CD4-positive, alpha-beta T cell treated with Interferon gamma for 1 hour (primary cell): ENCODE measurements at places on chromosomes 4 and X.
A peak's percentile ranks its signal among the peaks of the same experiment; 100 is the strongest.

GRCh38 chrX:123756320-123756719 lies 23.5 kb upstream of the THOC2 start:
- DNase-seq: no peak

DNA sequence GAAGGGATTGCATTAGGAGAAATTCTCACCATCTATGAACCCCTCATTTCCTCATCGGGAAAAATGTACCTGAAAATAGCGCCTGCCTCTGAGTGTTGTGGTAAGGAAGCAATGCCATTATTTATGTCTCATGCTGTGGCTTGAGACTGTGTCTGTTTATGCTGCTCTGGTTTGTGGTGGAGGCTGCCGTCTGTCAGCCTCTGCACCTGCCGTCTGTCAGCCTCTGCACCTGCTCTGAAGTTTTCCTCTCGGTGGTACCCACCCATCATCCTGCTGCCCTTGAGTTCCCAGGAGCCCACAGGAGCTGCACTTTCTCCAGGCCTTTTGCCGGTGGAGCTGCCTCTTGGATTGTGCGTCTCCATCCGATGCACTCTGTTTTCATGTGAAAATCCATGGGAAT lies 68.5 kb upstream of the PPP2R3B start:
- no peak for DNase-seq

DNA sequence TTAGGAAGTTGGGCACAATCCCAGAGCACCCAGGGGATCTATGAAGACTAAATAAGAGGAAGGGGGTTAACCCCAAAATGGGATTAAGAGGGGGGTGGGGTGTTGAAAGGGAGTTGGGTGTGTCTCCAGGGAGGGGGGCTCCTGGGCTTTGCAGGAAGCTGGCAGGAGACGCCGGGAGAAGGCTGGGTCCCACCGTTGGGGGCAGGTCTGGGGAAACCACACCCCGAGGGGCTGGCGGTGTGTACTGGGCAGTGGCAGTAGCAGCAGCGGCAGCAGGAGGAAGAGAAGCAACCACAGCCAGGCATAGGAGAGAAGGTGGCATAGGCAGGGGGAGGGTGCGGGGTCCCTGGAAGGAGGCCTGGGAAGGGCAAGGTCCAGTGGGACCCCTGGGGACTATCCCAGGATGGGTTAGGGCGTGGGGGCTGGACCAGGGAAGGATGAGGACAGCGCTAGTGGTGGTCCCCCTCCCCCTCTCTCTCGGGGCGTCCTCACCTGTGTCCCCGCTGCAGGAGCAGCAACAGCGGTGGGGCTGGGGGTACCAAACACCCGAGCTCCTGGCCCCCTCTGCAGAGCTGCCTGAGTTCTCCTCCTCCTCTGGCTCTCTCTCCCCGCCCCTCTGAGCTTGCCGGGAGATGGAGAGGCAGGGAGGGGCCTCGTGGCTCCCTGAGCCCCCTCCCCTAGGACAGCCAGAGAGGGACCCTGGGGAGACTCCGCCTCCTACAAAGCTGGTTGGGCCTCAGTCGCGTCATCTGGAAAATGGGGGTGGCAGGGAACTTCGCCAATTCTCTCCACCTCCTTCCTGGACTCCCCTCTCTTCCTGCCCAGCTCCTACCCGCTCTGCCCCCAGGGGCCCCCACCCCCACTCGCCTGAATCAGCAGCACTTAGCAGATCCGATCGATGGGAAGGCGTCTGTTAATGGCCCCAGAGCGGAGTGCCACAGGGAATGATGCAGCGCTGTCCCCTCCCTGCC lies at the start of gene KCND1:
KCND1 (minus strand) TSS at position 596 of the 971 bp plus-strand sequence. CDS start 1,573 bp downstream, outside the sequence.
- DNase-seq: no peak

DNA sequence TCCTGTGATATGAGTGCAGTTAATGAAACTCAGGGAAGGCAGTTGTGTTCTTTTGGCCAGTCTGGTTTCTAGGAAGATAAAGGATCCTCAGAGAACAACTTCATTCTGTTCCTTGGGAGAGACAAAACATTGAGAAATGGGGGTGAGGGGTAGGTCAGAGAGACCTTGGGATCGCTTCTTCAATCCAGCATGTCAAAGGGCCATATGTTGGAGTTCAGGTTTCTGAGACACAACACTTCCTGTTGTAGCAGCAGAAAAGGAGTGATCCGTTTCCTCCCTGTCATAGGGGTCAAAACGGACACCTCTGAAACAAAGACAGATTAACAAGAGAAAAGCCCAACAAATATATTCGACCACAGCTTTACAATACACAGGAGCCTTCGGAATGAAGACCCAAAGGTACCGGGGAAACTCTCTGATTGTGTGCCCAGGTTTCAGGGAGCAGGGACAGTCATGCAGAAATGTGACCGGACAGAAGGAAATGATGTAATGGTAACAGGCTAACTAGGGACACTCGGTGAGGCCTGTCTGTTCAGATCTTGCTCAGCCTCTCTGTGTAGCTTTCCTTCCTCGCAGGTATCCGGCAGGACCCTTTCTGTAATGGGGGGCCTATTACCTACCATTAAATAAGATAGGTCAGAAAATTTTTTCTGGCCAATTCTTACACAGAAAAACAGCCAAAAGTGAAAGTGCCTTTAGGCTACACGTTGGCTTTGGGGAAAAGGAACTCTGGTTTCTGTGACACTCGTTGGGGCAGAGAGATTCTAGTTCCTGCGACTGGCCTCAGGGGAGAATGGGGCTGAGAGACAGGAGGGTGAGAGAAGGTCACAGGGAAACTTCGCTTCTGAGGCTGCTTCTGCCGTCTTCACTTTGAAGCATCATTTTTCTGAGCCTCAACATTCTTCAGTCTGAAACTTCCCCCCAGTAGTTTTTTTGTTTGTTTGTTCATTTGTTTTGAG lies 103.3 kb upstream of the TLR3 start:
- no peak for DNase-seq

DNA sequence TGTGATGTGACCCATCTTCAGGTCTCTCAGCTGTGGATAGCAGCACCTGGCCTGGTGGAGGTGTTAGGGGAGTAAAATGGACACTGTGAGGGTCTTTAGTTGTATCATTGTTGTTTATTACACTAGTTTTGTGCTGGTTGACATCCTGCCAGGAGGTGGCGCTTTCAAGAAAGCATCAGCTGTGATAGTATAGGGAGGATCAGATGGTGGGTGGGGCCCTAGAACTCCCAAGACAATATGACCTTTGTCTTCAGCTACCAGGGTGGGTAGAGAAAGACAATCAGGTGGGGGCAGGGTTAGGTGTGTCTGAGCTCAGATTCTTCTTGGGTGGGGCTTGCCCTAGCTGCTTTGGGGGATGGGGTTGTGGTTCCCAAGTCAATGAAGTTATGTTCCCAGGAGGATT lies 162.8 kb downstream of the PPP1R2C start:
- DNase-seq: peak; percentile 1

DNA sequence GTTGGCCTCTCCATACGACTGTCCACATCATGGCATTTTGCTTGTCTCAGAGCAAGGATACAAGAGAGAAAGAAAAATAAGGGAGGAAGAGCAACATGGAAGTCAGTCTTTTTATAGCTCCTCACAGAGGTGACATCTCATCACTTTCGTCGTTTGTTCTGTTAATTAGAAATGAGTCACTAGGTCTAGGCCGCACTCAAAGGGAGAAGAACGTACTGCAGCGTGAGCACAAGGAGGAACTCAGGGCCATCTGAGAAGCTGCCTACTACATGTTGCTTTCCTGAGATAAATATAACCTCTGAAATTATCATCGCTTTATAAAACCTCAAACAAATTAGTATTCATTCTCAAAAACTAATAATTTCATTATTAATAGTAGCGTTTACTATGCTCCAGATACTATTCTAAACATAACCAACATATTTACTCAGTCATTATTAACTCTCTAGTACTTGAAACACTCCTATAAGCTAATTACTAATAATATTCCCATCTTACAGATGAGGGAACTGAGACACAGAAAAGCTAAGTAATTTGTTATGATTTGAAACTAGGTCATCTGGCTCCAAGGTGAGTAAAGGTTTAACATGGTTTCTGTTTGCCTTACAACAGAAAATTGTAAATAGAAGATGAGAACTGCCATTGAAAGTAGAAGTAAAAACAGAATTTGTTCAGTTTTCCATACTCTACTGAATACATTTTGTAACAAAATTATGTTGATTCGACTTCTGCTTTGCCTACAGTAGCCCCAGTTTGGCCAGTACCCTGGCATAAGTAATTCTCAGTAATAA lies 213.2 kb upstream of the UGT8 start:
- DNase-seq: no peak
